Left renal pelvis (tissue), 4 donors: ENCODE measurements at places on chromosomes 4 and X. TPM values are rescaled to one million over a fixed set of nuclear protein-coding genes. Genes with fewer than 3 reads are reported as not detected.

- DNase-seq = no peak
Measured at GRCh38 chr4:30968926-30969325, 248.8 kb downstream of the PCDH7 start.

Gene NWD2
- polyA plus RNA-seq = 0.09 TPM

Gene OCRL
- polyA plus RNA-seq = 29.3 TPM

DNA sequence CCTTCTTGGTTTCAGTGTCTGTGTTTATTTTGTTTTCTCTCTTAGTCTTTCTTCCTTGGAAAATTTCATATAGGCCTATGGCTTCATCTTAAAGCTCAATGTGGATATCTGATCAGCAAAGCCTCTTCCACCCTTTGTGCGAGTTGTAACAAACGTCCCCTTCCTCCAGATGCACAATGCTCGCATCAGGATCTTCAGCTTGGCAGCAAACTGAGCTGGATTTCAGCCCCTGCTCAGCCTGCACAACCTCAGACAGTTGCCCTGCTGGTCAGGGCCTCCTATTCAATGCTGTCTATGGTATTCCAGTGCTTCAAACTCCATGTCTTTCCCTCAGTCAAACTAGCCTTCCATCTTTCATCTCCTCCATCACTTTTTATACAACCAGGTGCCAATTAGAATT lies 309.4 kb downstream of the ARHGAP24 start:
- DNase-seq = no peak

DNA sequence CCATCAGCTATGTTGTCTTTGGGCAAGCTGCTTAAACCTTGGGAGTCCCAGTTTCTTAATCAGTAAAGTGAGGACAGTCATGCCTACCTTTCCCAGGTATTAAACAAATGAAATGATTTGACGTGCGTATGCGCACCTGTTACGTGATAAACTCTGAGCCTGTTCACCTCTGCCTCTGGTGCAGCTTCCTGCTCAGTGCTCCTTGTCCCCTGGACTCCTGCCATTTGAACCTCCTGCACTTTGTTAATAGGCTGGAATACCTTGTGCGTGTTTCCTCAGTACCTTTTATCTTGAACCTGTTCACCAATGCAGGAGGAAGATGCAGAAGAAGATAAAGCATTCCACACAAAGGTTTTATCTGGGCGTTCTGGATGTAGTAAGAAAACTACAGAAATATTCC lies 211.9 kb downstream of the CEP135 start:
- no peak for DNase-seq

DNA sequence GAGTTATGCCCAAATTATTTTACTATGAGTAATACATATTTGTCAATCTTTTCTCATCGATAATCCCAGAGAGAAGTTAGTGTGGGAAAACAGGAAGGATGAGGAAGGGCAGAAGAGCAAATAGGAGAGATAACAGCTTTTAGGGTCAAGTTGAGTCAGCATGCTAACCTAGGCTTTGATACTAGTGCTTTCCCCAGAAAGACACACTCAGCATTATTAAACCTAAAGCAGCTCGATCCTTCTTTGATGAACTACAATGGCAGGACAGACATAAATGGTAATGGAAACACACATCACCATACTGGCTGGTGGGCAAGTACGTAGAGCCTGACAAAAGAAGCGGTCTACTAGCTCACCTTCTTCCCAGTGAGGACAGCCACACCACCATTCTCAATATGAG lies 20.5 kb downstream of the AIFM1 start:
- DNase-seq = no peak

DNA sequence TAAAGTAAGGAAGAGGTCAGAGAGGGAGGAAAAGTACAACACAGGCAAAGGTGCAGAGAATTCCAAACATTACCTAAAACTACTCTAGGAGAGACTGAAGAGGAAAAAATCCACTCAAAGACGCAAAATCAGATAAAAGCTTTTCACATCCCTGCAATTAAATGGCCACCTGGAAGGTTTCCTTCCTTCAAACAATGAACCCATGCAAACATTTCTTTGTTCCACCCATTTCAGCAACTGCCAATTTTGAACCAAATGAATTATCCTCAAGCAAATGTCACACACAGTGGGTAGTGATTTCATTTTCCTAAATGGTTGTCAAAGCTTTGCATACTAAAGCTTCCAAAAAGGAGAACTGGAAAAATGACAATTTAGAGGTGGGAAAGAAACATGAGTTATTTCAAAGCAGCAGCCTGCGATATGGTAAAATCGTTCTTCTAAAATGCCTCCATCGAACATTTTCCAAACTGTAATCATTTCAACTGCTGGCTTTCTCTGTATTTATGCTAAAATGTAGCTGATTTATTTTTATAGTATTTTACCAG lies 45.0 kb downstream of the APBB2 start:
- no peak for DNase-seq

Gene MAGEH1
- 67.6 TPM for polyA plus RNA-seq

DNA sequence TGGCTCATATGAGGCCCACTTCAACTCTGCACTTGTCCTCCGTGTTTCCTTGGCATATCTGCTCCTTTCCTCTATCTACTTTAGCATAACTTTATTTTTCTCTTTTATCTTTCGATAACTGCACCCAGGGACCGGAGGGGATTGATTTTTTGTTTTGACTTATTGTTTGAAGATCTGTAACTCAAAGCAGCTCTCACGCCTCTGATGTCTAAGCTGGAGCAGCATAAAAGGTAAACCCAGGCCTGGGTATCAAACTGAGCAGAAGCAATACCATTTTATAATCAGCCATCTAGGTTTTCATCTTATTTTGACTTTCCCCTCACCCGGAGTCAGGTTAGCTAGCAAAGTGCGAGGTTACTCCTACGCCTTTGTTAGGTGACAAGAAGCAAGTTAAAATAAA lies 28.4 kb downstream of the LEF1 start:
- DNase-seq = no peak

Gene SLIT2
- 58.3 TPM for polyA plus RNA-seq

Gene CSN1S1
- polyA plus RNA-seq = not detected

Gene RAPGEF2
- polyA plus RNA-seq = 52.5 TPM

Gene IL2
- not detected for polyA plus RNA-seq

- no peak for DNase-seq
Measured at GRCh38 chr4:752196-752861, 46.7 kb downstream of the PCGF3 start.

- no peak for DNase-seq
Measured at GRCh38 chr4:58254291-58254690, 1144.1 kb upstream of the IGFBP7 start.

Gene CXCL6
- not detected for polyA plus RNA-seq

DNA sequence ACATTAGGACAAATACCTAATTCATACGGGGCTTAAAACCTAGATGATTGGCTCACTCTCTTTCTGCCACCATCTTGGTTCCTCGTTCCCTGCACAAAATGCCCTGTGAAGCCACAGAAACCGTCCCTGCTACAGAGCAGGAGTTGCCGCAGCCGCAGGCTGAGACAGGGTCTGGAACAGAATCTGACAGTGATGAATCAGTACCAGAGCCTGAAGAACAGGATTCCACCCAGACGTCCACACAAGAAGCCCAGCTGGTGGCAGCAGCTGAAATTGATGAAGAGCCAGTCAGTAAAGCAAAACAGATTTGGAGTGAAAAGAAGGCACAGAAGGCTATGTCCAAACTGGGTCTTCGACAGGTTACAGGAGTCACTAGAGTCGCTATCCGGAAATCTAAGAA lies 34.3 kb downstream of the TRIM61 start:
- no peak for DNase-seq

DNA sequence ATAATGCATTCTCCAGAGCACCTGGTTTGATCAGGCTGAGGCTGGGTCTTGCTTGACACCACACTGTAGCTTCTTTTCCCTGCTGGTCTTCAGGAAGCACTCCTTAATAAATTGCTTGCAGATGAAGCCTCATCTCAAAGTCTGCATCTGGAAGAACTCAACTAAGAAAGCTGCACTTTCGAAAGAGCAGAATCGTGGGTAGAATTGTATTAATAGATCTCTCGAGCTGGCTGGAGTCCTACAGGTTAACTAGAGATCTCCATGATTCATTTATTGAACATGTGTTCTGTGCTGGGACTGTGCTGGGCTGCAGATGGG lies 152.7 kb downstream of the STK32B start:
- no peak for DNase-seq

GRCh38 chr4:126486377-126486776 lies 1146.4 kb upstream of the INTU start:
- no peak for DNase-seq

Gene ZFP42
- polyA plus RNA-seq = 1.4 TPM

Gene PPP1R2C
- polyA plus RNA-seq = not detected

DNA sequence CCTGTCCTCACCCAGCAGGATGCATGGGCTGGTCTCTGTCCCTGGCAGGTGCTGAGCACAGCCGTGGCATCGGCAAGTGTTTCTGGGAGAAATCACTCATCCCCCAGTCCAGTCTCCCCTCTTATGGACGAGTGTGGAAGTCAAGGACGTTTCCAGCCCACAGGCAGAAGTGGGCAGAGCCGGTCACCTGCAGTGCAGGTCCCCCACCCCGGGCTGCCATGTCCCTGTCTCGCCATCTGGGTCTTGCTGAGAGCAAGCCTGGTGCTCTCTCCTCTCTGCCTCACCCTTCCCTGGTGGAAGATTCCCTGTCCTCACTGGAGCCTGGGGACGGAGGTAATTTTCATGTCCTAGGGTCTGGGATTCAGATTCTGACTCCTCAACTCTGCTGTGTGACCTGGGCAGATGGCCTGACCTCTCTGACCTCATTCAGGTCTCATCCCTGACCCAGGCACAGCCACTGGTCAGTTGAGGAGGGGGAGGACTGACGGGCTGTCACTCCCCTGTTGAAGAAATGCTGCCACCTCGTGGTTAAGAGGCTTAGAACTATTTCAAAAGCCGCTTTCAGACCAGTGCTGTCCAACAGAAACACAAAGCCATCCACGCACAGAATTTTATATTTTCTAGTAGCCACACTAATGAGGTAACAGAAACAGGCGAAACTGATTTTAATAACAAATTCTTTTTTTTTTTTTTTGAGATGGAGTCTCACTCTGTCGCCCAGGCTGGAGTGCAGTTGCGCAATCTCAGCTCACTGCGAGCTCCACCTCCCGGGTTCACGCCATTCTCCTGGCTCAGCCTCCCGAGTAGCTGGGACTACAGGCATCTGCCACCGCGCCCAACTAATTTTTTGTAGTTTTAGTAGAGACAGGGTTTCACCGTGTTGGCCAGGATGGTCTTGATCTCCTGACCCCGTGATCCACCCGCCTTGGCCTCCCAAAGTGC lies 1.8 kb downstream of the CPZ start:
- no peak for DNase-seq

DNA sequence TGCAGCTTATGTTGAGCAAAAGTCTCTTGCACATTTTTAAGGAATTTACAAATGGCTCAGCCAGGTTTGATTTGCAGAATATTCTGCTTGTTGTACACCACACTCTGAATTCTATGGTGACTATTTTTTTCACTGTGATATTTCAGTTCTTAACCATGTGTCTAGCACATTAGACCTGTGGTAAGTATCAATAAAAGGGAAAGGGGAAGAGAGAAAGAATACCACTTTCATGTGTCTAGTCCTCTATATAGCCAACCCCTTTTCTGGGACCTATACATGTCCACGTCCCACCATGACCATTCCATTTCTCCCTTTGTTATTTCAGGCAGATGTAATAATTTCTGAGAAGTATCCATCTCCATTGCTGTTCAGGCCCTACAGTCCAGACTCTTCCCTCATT lies 121.3 kb upstream of the PNPLA4 start:
- DNase-seq = no peak

- DNase-seq = no peak
Measured at GRCh38 chr4:10225096-10225495, 108.5 kb upstream of the WDR1 start.

Gene JAKMIP1
- 0.09 TPM for polyA plus RNA-seq

GRCh38 chr4:128357286-128357685 lies 69.7 kb upstream of the PGRMC2 start:
- DNase-seq = no peak

Gene SUPT20HL2
- polyA plus RNA-seq = not detected

Gene SLC4A4
- polyA plus RNA-seq = 69.0 TPM

- DNase-seq = no peak
Measured at GRCh38 chr4:40453912-40454311, 118.8 kb downstream of the CHRNA9 start.

Gene TMPRSS11B
- polyA plus RNA-seq = 0.11 TPM

DNA sequence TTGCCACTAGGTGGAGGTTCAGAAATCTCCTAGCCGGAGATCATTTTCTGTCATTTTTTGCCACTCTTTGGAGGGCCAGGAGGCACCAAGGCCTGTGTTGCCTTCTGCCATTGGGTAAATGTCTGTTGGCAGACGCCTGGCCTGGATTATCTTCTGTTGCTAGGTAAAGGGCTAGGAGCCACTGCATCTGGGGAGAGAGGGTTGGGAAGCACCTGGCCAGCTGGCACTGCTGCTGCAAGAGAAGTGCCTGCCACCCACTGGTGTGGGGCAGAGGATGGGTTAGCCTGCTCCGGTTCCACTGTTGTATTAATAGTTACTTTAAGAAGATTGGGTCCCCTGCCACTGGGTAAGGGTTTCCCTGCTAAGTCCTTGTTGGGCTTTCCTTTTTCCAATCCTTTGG lies 58.1 kb downstream of the AWAT2 start:
- DNase-seq = no peak

Gene SCRG1
- polyA plus RNA-seq = 0.60 TPM

Gene VCX3A
- polyA plus RNA-seq = not detected

Gene GBA3
- polyA plus RNA-seq = 13.6 TPM

DNA sequence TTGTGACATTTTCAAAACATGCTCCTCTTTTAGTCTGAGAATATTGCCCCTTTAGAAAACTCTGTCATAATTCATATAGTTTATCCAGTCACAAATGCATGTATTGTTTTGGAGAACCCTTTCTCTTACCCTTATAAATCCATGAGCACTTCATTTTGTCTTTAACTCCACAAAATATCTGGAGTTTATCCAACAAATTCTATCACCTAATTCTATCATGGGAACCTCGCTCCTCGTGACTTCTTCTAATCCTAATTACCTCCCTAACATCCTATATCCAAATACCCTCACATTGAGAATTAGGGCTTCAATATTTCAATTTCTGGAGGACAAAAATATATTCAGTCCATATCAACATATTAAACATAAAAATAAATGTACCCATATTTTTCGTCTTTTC lies 1565.9 kb downstream of the ARAP2 start:
- DNase-seq = no peak

DNA sequence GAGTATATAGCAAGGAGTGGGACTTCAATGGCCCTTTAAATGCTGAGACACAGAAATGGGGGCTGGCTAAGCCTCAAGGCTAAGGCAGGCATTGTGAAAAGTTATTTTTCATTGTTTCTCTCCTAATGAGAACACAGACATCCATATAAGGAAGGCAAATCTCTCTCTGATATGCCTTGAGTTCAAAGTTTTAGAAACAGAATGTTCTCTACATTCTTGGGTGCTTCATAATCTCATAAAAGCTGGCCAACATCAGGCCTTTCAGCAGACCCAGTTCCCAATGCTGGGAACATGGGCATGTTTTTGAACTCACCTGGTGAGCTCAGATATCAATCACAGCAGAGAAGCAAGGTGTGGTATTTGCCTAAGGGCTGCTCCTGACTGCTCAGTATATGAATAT lies 19.4 kb upstream of the RAB40A start:
- DNase-seq = no peak

DNA sequence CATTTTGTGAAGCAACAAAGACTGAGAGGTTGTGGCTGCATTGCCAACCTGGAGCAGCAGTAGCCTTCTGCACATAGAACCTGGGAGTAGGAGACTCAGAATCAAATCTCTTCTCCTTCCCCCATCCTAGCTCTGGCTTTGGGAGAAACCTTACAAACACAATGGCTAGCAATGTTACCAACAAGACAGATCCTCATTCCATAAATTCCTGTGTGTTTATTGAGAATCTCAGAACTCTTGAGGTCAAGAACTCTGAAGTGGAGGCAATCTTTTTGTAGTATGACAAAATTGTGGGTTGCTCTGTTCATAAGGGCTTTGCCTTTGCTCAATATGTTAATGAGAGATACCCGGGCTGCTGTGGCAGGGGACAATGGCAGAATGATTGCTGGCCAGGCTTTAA lies 406.7 kb upstream of the SPANXN1 start:
- no peak for DNase-seq

Gene SMR3B
- polyA plus RNA-seq = not detected
